DMS79 (cell line): ENCODE measurements at places on chromosomes 5 and 9.

DNA sequence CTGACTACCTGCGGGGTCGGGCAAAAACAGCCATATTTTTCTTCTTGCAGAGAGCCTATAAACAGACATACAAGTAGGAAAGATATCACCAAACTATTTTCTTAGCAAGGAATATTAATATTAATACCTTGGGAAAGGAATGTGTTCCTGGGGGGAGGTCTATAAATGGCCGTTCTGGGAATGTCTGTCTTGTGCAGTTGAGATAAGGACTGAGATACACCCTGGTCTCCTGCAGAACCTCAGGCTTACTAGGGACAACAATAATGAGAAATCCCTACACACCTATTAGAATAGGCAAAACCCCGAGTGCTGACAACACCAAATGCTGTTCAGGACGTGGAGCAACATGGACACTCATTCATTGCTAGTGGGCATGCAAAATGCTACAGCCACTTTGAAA lies 297.2 kb downstream of the DRD1 start:
- no peak for DNase-seq

- DNase-seq, result no peak
These were observed 438.1 kb downstream of the ACTL7B start for GRCh38 chr9:108417726-108418125.

DNA sequence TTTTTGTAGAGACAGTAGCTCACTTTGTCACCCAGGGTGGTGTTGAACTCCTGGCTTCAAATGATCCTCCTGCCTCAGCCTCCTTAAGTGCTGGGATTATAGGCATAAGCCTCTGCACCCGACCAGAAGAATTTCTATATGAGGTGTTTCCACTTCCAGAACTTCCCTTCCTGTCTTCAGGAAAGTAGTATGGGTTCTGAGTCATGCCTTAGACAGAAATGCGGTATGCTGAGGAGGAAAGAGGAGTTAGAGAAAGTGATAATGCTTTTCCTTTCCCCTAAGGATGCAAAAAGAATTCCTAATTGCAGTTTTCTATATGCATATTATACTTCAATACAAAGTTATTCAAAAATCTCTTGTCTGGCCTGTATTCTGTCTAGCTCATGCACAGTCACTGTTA lies 16.4 kb upstream of the ADAMTSL1 start:
- DNase-seq, result no peak

DNA sequence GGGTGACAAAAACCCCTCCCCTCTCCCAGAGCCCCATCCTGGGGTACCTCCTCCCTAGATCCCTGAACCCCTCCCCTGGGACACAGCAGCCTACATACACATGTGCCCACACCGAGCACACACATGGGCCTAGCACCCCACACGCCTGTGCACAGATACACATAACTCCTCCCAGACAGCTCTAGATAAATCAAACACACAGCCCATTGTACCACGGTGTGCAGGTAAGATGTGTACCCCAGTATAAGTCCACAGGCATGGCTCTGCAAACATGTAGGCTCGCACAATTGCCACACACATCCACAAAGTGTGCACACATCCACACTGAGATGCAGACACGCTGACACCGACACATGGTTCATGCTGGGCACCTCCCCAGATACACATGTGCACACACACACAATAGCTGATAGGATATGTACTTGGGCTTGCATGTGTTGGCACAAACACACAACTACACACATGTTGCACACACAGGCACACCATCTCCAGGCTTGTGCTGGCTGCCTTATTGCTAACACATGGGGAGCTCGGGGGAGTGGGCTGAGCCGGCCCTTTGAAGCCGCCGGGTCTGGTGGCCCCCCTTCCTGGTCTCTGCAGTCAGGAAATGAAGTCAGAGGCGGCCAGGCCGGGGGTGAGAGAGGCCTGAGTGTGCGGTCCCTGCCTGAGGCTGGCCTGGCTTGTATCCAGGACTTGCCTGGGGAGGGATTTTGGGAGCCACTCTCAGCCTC lies 30.2 kb downstream of the GOLGA2 start:
- no peak for DNase-seq

- no peak for DNase-seq
These were observed 455.2 kb downstream of the DTWD2 start for GRCh38 chr5:118533156-118533555.

GRCh38 chr5:161406880-161407279 lies 139.6 kb downstream of the GABRB2 start:
- DNase-seq, result no peak

GRCh38 chr5:55222092-55222984 lies 4.8 kb downstream of the MCIDAS start:
- DNase-seq, result no peak

DNA sequence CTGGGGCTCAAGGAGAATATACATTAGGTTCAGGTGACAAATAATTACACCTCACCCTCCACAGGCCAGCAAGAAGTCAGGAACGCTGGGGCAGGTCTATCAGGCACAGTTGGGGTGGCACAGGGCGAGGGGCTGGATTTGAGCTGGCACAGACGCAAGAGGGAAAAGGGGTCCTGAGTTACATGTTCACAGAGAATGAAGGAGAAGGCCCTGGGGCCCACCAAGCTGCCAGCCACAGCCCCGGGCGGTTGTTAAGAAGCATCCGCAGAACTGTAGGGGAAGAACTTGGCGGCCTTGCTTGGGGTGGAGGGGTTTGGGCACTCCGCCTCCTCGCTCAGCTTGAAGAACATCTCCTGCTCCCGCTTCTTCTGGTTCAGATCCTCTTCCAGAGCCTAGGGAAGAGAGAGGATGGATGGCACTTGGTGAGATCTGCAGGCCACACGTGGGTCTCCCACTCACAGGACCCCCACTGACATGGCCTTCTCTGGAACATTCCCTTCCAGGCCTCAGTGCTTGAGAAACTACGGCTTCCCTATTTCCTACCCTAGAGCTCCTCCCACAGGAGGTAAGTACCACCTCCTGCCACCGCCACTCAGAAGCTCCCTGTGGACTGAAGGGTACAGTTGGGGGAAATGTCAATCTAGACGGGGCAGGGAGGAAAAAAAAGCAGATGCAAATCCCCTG lies 38.3 kb upstream of the FBXW11 start:
- DNase-seq, result no peak

DNA sequence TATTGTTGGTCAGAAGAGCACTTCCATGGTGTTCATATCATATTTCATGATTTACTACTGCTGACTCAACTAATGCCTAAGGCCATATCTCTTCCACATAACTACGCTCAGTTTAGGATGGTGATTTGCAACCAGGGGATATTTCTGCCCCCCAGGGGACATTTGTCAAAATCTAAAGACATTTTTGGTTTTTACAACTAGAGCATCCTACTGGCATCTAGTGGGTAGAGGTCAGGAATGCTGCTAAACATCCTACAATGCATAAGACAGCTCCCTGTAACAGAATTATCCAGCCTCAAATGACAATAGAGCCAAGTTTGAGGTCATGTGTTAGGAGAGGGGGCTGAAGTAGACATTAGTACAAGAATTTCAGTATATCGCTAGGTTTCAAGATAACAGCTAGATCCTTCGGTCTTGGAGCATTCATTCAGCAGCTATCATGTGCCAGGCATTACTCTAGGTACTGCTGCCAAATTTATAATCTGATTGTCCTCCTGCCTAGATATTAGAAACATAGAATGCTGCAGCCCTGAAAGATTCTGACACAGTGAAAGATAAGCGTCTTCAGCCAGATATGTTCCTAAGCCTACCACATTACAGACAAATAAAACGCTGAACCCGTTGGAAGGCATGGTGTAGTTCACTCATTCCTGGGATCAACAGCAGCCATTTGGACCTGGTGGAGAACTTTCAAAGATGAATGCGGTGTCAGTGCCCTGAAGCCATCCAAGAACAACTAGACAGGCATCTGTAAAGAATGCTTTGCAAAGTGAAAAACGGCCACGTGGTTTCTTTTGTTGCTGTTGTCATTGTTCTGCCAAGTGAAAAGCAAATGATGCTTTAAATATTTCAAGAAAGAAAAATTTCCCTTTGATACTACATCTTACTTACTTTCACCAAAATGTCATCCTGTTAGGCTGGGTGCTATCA lies 55.5 kb upstream of the FST start:
- no peak for DNase-seq

DNA sequence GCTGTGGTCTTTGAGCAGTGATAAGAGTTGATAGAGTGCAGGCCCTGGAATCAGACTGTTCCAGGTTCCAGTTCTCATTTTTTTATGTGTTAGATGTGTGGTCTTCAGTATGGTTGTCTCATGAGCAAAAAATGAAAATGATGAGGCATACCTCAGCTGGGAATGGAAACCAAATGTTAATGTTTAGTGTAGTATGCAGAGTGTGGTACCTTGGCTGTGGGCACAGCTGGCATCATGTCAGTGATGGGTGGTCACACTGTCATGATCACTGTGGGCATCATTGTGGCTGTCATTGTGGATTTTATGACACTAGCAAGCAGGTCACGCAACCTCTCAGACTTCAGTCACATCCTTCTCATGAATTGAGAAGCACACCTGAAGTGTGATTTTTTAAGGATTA lies 6.4 kb downstream of the ABLIM3 start:
- no peak for DNase-seq

DNA sequence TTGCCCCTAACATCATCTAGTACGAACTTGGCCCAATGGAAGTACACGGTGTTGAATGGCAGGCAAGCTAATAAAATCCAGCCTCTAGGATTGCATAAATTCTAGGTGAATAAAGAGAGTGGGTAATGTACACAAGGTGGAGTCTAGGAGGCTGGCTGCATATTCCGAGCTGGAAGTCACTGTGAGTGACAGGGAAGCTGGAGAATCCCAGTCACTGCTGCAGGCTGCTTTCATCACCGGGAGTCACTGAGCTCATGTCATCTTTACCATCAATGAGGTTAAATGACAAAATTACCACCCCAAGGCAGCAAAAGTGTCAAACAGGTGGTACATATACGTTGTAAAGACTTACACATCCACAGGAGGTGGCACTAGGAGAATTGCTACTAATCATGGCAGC lies 91.3 kb upstream of the HMHB1 start:
- DNase-seq, result no peak

- no peak for DNase-seq
These were observed 38.7 kb downstream of the ASS1 start for GRCh38 chr9:130483371-130483971.

GRCh38 chr9:130201399-130201873 lies 29.2 kb downstream of the NCS1 start:
- no peak for DNase-seq
